ENCODE measurements at places on chromosomes 4 and X.

DNA sequence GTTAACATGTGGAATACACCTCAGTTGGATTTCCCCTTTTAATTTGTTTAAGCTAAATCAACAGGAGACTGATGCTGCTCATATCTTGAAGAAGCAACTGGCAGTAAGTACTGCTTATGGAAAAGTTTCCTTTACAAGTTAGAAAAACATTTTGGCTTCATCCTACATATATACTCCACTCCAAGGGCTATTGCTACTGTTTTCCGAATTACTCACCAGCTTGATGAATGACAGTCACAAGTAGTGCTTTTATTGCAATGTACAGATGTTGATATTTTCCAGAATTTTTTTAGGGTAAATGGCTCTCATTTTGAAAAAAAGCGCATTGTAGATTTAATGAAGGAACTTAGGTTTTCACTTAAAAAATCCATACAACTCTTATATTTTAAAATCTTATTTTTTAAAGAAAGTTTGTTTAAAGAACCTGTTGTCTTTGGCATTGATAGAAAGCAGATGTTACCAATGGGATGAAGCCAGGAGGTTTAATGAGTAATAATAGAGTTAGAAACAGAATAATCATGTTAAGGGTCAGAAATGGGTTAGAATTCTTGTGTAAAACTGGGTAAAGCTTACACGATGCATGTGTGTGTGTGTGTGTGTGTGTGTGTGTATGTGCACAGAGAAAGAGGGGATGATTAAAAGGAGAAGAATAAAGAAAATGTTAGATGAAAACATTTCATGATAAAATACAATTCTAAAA, 272.9 kb downstream of the CFAP299 start:
- DNase-seq, result peak; percentile 19

DNA sequence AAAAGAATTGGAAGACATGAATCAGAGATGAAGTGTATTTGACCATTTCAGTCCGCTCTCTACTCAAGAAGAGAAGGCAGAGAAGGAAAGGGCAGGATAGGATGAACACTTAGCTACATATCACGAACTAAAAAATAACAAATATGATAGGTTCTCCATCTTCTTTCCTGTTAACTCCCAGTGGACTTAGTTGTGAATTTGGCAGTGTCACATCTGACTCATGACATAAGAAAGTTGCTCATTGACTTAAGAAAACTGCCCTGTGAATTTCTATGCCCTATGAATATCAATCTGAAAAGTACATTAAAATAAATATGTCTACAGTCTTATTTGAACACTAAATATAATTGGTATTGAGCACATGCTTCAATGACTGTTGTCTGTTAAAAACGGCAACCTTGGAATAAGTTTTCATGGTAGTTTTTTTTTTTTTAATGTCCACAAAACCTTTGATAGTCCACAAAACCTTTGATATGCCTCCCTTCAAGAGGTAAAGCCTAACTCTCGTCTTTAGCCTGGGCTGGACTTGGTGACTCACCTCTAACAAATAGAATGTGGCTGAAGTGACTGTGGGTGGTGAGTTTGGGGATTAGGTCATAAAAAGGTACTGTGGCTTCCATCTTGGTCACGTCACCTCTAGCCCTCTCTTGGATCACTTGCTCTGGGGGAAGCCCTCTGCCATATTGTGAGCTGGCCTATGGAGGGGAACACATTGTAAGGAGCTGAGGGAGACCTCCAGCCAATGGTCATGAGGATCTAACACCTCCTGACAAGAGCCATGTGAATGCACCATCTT, 184.7 kb upstream of the S100G start:
- DNase-seq, result peak; percentile 67

GRCh38 chrX:14361435-14361834, 167.9 kb upstream of the GLRA2 start:
- DNase-seq, result no peak

GRCh38 chrX:111375747-111376146, 36.2 kb downstream of the DCX start:
- no peak for DNase-seq

- no peak for DNase-seq
Observed at GRCh38 chr4:48914311-48914710, 7.7 kb upstream of the OCIAD2 start.

GRCh38 chrX:151402719-151403390, 5.8 kb downstream of the VMA21 start:
- DNase-seq, result no peak
